T-helper 2 cell (primary cell): ENCODE measurements at places on chromosomes 2 and 18.

- DNase-seq, result no peak
Observed at GRCh38 chr2:58620093-58620492, 379.0 kb upstream of the FANCL start.

DNA sequence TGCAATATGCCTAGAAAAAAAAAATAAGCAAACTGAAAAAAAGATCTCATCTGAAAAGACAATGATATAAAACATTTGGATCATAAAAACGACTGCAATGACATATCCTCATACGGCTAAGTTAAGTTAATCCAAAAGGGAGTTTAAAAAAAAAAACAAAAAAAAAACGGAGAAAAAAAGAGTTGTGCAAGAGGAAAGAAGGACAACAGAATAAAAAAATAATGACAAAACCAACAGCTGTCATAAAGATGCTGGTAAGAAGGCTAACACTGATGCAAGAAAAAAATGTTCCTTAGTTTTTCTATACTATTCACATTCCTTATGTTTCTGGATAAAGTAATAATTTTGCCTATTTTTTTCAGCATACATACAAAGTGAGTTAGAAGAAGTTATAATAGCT is 192.5 kb downstream of the SRBD1 start:
- no peak for DNase-seq

- DNase-seq, result no peak
Observed at GRCh38 chr18:28781616-28782362, 604.9 kb upstream of the CDH2 start.

DNA sequence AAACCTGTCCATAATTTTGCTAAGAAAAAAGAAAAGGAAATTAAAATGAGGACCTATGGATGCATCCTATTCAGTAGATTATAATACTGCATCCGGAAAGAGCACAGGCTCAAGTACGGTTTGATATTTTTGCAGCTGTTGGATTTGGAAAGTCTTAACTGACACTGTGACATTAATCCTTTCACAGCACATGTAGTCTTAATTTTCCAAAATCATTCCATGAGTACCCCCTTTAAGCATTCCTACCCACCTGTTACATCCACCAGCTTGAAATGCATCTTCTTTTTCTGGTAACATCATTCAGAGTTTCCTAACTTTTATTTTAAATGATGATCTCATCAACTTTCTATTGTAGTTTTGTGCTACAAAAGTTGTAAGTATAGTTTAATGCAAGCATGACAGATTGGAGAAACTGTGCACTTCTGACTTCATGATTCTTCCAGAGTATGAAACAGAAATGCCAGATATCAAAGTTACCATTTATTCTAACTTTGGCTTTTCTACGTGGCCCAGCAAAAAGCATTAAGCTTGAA is 113.5 kb downstream of the ESCO1 start:
- no peak for DNase-seq

- no peak for DNase-seq
Observed at GRCh38 chr2:77566582-77566981, 44.4 kb upstream of the LRRTM4 start.

DNA sequence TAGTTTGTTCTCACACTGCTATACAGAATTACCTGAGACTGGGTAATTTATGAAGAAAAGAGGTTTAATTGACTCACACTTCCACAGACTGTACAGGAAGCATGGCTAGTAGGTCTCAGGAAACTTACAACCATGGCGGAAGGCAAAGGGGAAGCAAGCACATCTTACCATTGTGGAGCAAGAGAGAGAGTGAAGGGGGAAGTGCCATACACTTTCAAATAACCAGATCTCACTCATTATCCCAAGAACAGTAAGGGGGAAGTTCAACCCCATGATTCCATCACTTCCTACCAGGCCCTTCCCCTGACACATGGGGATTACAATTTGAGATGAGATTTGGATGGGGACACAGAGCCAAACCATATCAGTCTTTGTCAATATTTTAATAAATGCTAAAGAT is 5.0 kb upstream of the CRYGB start:
- no peak for DNase-seq

- no peak for DNase-seq
Observed at GRCh38 chr2:101832114-101832513, 134.6 kb downstream of the MAP4K4 start.

DNA sequence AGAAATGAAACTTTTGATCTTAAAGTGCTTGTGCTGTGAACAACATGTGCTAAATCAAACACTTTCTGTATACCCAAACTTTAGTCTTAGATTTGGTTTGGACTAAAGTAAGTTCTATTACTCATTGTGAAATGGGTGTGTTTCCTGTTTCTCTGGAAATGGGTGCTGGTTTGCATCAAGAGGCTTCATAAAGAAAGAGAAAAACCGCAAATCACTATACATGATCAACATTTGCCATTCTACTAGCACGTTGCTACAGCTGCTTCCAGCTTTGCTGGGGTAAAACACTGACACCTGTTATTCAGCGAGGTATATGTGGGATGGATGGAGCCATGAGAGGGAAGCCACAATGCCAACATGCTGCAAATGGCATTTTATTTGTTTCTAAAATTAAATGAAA is 547.0 kb upstream of the ACVR2A start:
- DNase-seq, result no peak

DNA sequence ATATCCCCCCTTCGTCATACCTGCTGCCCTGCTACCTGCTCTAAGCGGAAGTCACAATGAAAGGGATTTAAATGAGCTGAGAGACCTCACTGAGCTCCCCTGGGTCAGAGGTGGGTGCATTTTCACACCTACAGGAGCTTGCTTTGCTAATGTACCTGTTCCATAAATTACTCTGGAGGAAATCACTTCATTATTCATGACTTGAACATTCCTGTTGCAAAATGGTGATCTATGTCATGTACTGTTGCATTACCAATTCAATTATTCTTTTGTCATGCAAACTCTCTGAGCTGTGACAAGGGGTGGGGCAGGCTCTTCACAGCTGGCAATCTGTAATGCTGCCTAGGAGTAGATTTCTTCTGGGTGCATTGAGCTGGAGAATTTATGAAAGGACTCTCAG is 761.3 kb downstream of the TSN start:
- no peak for DNase-seq

DNA sequence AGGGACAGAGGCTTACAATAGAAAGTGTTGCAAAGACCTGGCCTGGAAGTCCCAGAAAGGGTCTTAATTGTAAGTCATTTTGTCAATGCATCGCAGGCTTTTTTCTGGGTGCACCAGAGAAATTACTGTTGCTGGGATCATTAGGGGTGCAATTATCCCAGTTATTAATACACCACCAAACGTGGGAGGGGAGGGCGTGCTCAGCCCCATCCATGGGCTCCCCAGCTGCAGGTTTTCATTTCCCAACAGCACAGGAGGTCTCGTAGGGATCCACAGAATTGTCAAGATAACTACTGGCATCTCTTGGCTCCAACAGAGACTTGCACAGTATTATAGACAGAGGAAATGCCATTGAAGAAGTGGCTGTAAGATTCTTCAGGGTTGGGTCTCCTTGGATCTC is 69.6 kb upstream of the FZD7 start:
- DNase-seq, result no peak

DNA sequence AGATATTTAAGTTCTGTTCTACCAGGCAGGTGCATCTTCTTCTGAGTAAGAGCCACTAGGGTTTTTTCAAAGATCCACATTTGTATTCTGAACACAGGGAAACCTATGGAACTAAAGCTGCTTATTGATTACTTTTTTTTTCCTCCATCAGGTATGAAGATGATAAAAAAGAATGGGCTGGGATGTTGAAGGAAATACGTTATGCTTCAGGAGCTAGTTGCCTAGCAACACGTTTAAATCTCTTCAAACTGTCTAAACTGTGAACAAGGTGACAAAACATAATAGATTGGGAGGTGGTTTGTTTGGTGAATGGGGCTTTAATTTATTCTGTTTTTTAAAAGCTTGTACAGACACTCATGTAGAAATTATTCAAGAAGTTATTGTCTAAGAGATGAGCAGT is 15.9 kb downstream of the KLHL41 start:
- DNase-seq, result no peak

DNA sequence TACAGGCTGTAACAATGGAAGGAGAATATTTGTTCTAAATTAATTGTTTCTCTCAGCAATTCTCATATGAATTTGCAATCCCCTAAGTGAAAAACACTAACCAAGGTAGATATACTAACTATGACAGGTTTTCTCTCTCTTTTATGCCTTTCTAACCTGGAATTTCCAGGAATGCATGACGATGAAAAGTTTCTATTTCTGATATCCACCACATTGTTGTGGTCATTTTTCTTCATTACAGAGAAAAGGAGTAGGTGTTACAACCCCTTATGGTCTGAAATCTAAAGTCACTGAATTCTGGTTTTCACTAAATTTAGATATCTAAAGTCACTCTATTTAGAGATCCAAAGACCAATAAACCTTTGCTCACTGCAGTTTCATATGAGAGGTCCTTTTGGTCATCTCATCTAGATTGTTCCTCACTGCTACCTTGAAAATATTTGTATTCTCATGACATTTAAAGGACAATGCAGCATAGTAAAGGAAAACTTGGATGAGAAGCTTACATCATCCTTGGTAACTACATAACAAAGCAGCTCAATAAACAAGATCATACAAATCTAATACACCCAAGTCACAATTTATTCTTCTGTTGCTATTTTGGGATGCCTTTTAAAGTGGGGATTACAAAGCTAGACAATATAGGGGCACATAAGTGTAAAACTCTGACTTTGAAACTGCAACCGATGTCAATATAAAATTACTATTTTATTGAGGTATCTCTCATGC is 85.8 kb downstream of the TCF4 start:
- no peak for DNase-seq
